CD4-positive, alpha-beta T cell treated with Interleukin-1 beta for 1 hour (primary cell): ENCODE measurements at places on chromosomes 1 and 21.

DNA sequence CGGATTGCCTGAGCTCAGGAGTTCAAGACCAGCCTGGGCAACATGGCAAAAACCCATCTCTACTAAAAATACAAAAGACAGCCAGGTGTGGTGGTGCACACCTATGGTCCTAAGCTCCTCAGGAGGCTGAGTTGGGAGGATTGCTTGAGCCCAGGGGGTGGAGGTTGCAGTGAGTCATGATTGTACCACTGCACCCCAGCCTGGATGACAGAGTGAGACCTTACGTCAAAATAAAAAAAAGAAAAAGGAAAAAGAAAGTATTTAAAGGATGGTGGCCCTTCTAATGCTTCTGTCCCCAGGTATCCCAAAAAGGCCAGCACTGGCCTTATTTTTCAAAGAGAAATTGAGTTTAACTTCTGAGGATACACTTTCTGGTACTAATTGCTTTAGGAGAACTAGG is 1.7 kb downstream of the IKBKE start:
- no peak for DNase-seq

DNA sequence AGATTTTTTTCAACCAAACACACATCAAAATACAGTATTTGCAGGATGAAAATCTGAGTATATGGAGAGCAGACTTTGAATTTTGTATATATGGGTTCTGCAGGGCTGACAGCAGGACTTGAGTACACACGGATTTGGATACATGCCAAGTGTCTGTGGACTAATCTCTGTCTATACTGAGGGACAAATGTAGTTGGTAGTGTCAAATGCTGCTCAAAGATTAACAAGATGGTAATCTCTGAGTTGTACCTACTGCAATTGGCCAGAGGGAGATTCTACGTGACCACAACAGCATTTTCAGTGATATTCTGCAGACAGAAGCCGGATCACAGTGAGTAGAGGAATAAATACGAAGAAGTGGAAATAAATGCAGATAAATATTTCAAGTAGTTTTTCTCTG is 43.4 kb downstream of the SHCBP1L start:
- no peak for DNase-seq

GRCh38 chr1:9429342-9429711 is 109.9 kb upstream of the SLC25A33 start:
- no peak for DNase-seq

- DNase-seq, result no peak
Observed at GRCh38 chr1:240804475-240804874, 192.5 kb upstream of the GREM2 start.

GRCh38 chr21:20883408-20883800 is 114.8 kb upstream of the NCAM2 start:
- no peak for DNase-seq

GRCh38 chr1:79920960-79921669 is 914.6 kb upstream of the ADGRL4 start:
- no peak for DNase-seq

DNA sequence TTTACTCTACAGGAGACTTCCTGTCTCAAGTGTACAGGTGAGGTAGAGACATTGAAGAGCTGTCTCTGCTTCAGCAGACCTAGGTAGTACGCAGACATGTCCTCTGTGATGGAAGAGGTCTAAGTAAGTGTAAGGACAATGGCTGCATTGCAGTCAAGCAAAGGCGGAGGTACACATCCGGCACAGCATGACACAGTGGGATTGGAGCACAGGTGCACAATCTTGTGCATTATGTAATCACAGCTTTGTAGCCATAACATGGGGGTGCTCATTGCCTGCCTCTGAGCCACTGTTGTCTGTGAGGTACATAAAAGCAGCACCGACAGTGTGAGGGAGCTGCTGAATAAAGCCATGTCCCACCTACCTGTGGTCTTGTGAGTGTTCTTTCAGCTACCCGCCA is 66.4 kb upstream of the CCDC190 start:
- no peak for DNase-seq

GRCh38 chr21:24861471-24861870 is 745.8 kb downstream of the MRPL39 start:
- no peak for DNase-seq
